Activated CD4-positive, alpha-beta T cell treated with anti-CD3 and anti-CD28 coated beads for 24 hours (primary cell): ENCODE measurements at places on chromosomes 2 and 18.

- no peak for DNase-seq
Measured at GRCh38 chr2:58553522-58553921, 312.4 kb upstream of the FANCL start.

DNA sequence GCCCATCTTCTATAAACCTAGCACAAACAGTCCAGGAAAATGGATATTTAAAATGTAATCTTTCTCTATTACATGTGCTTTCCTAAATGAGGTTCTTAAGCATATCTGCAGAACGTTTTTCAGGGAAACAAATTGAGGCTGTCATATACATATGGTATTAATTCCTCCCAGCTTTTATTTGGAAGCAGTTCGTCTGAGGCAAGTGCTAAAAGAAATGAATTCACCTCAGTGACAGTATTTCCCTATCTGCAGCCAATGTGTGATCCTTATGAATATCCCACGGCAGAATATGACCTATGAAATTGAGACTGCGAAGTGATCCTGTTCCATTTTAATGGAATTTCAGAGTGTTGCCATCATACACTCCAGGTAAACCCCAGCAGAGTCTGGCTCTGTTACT lies 7.1 kb downstream of the MYOM1 start:
- DNase-seq, result no peak

DNA sequence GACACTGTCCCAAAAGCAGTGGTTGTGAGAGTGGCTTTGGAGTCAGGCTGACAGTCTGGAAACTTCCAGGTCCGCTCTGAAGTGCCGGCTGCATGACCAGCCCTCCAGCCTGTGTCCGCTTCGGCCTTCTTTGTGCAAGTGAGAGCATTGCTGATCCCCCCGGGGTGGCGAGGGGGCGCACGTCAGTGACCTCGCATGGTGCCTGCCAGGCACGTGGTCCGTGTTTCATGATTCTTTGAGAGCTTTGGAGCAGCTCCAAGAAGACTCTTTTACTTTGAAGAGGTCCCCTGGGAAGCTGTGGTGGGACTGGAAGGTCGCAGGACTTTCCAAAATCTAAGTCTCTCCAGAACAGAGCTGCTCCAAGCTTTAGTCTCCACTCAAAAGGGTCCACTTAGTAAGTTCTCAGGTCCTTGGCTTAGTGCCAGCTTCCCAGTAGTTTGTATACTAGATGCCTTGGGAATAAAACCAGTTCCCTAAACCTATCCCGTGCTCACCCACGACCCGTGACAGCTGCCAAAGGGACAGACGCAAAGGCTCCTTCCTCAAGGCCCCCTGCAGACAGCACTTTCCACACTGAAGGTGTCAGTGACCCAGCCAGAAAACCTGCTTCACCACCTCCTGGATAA lies 68.8 kb downstream of the ADI1 start:
- no peak for DNase-seq

GRCh38 chr18:69162649-69163048 lies 238.0 kb upstream of the DOK6 start:
- DNase-seq, result no peak

GRCh38 chr2:238593236-238593635 lies 166.5 kb downstream of the ASB1 start:
- no peak for DNase-seq

DNA sequence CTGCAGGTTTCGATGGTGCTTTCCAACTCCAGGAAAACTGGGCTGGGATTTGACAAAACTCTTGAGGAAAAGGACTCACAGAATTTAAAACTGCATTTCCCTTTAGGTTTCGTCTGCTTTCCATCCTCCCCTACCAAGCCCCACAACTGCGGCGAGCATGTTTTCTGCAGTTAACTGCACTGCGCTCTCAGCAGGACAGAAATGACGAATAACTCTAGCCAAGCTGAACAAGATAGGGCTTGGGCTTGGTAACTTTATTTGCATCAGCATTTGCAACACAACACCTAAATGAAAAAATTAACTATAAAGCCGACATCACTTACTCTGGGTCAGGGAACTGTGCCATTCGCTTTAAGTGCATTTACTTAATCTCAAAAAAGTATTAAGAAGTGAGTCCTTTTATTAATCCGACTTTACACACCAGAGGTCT lies 669 bp upstream of the PIKFYVE start:
- no peak for DNase-seq

- DNase-seq, result no peak
Measured at GRCh38 chr18:57015451-57015850, 131.4 kb upstream of the BOD1L2 start.

- DNase-seq, result no peak
Measured at GRCh38 chr18:7174344-7175095, 56.4 kb upstream of the LRRC30 start.

- DNase-seq, result no peak
Measured at GRCh38 chr2:160742667-160743066, 249.1 kb upstream of the RBMS1 start.

DNA sequence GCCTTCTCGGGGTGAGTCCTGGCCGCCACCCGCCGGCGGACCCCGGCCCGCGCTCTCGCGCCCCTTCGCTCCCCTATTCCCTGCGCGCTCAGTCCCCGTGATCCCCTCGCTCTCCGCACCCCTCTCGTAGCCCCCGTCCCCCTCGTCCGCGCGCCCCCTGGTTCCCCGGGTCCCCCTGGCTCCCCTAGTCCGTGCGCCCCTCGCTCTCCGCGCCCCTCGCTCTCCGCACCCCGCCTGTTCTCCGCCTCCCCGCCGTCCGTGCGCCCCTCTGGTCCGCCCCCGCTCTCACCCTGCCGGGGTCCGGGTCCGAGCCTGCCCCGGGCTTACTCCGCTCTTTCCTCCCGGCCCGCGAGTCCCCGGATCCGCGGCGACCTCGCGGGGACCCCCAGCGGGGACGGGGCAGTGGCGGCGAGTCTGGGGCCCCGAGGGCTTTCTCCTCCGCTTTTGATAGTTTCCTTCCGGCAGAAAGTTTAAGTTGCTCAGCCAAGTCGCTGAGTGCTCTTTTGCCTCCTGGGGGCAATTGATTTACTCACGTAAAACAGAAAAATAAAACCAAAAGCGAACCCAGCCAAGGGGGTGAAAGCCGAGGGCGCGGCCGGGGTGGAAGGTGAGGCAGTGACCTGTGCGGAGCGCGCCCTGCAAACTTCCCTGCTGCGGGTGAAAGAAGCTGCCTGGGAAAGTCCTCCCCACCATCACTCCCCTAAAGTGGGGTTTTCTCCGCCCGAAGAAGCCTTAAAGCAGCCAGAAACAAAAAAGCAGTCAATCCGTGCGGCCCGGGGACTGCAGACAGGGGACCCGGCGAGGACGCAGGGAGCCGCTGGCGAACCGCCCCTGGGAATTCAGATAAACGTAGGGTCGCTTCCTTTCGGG lies 568 bp downstream of the RAB31 start:
- no peak for DNase-seq

DNA sequence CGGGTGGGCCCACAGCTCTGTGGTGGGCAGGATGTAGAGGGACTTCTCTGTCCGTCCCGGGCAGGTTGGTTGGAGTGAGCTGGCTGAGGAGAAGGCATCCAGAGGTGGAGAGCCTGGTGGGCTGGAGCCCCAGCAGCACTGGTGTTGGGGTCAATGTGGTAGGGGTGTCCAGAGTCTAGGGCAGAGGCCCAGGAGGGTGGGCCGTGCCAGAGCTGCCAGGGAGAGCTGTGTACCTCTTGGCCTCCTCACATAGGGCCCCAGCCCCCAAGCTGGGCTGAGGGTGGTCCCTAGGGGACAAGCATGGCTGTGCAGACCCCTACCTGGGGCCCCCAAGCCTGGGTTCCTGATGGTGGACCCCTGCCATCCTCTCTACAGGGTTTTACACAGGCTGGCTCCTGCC lies 16.0 kb downstream of the ANO7 start:
- no peak for DNase-seq
